ENCODE measurements at places on chromosomes 13 and 19.

DNA sequence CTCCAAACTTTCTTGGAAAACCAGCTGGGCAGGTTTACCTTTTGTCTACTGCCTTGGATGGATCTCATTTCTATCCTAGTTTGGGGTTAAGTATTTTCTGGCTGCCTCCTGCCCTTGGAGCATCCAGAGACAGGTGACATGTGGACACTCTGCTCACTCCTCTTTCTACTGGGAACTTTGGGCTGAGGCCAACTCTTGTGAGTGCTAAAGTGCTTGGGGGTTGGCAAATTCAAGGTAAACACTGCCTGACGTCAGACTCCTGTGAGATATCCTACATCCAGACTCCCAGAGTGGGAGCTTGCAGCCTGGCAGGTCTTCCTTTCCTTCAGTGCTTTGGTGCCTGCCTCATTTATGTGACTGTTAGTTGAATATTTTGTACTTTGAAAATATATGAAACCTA is 388.1 kb downstream of the KCNRG start:
- peak; percentile 83 for DNase-seq

GRCh38 chr13:73616861-73617260 is 517.3 kb downstream of the KLF12 start:
- DNase-seq, result no peak

GRCh38 chr13:75792526-75793187 is 156.5 kb downstream of the LMO7 start:
- no peak for DNase-seq

GRCh38 chr13:74574964-74575728 is 440.9 kb upstream of the KLF12 start:
- DNase-seq, result no peak

DNA sequence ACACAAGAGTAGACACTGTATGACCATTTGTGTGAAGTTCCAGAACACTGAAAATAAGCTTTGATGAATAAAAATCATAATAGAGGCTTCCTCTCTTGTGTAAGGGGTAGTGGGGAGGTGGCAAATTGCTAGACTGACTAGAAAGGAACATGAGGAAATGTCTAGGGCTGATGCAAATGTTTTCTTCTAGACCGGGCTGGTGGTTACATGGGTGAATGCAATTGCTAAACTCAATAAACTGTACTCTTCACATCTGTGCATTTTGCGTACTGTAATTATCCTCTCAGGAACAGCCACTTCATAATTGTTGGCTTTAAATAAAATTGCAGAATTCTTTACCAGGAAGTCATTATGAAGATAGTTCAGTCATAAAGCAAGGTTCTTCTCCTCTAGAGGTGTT is 5.2 kb upstream of the KBTBD7 start:
- DNase-seq, result peak; percentile 1

DNA sequence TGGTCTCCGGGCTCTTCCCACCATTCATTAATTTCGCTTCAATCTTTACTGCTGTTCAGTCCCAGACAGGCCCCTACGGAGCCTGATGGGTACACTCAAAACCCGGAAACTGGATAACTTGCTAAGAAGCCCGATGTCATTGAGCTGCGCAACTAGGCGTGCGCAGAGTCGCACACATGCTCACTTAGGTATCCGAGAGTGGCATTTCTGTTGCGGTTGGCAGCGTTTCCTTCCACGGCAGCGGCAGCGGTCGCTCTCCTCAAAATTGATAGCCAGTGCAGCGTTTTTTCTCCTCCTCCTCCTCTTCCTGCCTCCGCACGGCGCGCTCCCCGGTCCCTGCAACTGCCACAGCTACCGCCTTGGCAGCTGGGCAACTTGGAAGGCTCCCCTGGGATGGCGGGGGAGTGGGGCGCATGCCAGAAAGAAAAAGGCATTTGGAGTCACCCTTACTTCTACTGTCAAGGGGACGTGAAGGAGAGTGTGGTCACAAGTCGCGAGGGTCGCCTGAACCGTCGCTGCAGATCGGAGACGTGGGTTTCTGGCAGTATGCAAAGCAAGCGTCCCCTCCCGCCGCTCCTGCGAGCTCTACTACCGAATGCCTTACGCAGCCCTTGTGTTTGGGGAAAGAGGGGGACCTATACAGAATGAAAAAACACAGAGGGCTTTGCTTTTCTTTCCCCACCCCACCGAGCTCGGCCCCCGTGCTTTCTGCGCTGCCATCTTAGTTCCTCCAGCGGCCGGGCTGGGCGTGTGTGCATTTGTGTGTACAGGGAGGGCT is 2.4 kb upstream of the MYCBP2 start:
- peak; percentile 86 for DNase-seq

DNA sequence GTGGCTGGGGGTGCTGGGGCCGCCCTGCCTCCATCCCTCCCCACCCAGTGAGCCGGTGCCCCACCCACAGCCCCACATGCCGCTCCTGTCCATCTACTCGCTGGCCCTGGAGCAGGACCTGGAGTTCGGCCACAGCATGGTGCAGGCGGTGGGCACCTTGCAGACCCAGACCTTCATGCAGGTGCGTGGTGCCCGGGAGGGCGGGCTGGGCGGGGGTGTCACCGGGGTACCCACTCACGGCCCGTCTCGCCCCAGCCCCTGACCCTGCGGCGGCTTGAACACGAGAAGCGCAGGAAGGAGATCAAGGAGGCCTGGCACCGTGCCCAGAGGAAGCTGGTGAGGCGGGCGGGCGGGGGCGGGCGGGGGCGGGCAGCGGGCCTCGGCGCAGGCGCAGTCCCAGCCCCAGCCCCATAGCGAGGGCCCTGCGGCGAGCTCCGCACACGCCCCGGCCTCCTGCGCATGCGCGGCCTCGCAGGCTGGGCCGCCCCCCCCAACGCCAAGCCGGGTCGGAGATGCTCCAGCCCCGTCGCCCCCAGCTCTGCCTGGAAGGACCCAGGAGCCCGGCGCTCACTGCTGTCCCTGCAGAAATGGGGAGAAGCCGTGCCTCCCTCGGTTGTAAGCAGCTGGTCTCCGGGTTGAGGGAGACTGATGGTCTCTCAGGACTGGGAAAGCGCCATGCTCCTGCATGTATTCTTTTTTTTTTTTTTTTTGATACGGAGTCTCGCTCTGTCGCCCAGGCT is 7.7 kb downstream of the ARHGAP45 start:
- DNase-seq, result peak; percentile 86

DNA sequence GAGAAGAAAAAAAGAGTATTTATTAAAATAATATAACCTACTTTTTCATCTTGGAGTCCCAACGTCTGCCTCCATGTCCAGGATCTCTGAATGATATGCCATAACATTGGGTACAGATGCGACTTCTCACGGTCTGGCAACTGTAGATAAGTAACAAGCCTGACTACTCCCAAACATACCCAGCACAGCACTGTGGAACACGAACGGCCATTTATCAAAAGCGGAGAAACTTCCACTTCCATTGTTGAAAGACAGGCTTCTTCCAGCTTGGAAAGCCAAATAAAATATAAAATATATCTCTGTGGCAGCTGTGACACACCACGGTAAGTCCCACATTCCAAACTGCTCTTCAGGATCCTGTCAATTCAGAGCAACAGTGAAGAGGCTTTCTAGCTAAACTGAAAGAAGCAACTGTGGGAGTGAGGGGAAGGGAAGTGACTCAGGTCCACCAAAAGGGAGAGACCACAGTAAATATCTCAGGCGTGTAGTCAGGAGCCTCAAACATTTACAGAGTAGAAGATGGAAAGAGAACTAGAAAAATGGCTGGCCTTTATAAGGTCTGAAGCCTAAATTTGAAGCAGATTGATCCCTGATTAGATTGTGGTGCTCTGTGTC is 331.7 kb downstream of the LIG4 start:
- no peak for DNase-seq

DNA sequence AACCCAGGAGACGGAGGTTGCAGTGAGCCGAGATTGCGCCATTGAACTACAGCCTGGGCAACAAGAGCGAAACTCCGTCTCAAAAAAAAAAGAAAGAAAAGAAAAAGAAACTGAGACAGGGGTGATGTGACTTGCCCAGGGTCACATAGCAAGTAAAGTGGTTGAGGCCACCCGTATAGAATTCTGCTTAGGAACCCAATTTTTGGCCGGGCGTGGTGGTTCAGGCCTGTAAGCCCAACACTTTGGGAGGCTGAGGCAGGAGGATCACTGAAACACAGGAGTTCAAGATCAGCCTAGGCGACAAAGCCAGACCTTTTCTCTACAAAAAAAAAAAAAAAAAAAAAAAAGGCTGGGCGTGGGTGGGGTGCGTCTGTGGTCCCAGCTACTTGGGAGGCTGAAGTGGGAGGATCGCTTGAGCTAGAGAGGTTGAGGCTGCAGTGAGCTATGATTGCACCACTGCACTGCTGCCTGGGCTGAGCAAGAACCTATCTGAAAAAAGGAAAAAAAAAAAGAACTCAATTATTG is 1.3 kb downstream of the SNRPA start:
- DNase-seq, result no peak

DNA sequence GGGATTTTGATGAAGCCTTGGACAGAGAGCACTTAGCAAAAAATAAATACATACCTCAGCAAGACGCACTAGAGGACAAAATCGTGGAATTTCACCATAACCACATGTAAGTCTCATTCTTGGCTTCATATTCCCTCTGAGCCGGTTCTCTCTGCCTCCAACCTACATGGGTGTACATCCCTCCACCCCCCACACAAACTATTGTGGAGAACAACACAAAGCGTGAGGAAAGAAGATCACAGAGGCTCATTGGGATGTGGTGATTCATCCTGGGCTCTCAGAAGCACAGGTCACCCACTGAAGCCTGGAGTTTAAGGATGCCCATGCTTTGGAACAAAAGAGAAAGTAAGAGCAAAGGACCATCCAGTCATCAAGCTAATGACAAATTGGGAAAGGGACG is 192.2 kb downstream of the STK24 start:
- DNase-seq, result no peak

GRCh38 chr19:18780631-18781030 is 10.5 kb downstream of the COMP start:
- DNase-seq, result no peak
